ENCODE measurements at places on chromosomes 5 and 9.

- DNase-seq = no peak
These were observed 314.7 kb downstream of the PRR16 start for GRCh38 chr5:120778491-120779484.

DNA sequence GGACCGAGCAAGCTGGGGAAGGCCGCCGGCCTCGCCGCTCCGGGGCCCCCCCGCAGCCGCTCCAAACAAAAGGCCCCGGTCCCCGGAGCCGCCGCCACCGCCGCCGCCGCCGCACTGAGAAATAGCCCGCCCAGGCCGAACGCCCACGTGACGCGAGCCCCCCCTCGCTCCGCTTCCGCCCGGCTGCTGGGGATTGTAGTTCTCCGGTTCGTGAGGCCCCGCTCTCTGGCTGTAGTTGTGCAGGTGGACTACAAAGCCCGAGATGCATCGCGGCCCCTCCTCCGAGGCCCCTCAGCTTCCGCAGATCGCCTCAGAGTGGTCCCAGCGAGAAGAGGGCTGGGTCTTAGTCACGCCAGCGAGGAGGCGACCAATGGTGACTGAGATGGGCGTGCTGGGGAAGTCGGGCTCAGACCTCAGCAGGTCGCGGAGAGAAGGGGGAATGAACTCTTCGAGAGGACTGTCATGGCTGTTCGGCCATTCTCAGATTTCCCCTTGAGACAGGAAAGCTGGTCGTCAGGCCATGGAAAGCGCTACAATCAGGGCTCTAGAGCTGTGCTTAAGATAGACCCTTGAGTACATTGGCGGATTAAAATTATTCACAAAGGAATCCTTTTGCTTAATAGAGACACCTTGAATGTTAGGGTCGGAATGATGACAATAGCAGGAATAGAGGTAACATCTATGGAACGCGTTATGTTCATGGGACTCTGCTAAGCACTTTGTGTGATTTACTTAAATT lies 489 bp upstream of the PANK3 start:
- peak; percentile 93 for DNase-seq

- DNase-seq = no peak
These were observed 11.0 kb downstream of the BSPRY start for GRCh38 chr9:113360242-113360842.

GRCh38 chr5:72057816-72058215 lies 49.5 kb upstream of the MAP1B start:
- DNase-seq = no peak

DNA sequence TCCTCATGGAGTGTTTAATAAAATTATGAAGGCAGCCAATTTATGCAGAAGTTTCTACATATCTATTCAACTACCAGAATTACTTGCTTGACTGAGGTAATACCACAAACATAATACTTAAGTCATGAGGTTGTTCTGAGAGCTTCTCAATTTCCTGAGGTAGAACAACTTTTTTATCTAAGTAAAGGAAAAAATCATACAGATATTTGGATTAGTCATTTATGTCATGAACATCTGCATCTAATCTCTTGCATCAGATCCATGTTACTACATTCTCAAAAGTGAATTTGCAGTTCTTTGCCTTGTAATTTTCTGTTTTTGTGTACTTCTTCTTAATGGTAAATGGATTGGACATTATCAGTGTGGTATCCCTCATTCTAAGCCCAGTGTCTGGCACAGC lies 60.4 kb upstream of the RGMB start:
- DNase-seq = no peak
